ENCODE measurements at places on chromosomes 7 and 10.

- no peak for DNase-seq
Observed at GRCh38 chr7:153522261-153522660, 529.9 kb upstream of the DPP6 start.

DNA sequence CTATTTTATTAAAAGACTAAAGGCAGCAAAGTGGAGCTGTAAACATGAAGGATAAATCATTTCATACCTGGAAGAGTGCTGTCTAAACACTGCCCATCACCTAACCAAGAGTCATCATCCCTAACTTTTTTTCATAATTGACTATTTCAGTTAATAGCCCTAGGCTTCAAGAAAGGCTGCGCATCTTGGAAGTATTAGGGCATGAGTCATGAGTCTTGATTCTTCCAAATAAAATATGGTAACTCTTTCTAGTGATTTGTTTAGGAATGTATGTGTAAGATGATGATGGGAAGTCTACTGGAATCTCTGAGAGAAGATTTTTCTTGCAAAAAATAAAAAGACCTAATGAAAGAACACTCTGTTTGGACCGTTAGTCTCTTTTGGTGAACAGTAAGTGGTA, 207.7 kb upstream of the AHR start:
- DNase-seq: no peak

GRCh38 chr10:45593938-45594275, 78.7 kb downstream of the ZFAND4 start:
- no peak for DNase-seq

GRCh38 chr7:77413128-77413527, 3.0 kb downstream of the GSAP start:
- no peak for DNase-seq

Measured in T-helper 1 cell (primary cell).